Placental pericyte (primary cell): ENCODE measurements at places on chromosomes 7 and 10. TPM values are rescaled to one million over a fixed set of nuclear protein-coding genes. Genes with fewer than 3 reads are reported as not detected.

NUP205 gene
- total RNA-seq: 23.9 and 111 TPM in 2 replicates

TMEM236 gene
- total RNA-seq: under 0.01 and 0.14 TPM in 2 replicates

STAG3 gene
- 0.44 and 1.1 TPM in 2 replicates for total RNA-seq

ZNF438 gene
- 4.6 and 4.9 TPM in 2 replicates for total RNA-seq

COL17A1 gene
- under 0.01 and 1.1 TPM in 2 replicates for total RNA-seq

WEE2 gene
- not detected in 2 replicates for total RNA-seq

EBLN1 gene
- total RNA-seq: not detected in 2 replicates

SFTPD gene
- total RNA-seq: 0.66 TPM in 1 of 2 replicates, not detected in the other

FGL2 gene
- 0.14 and 0.44 TPM in 2 replicates for total RNA-seq

SLC26A4 gene
- total RNA-seq: under 0.01 and 0.72 TPM in 2 replicates

CFAP69 gene
- 3.6 and 5.3 TPM in 2 replicates for total RNA-seq

CRYGN gene
- total RNA-seq: not detected in 2 replicates

THSD7A gene
- 0.44 and 1.0 TPM in 2 replicates for total RNA-seq

WDFY4 gene
- total RNA-seq: under 0.01 TPM in 1 of 2 replicates, not detected in the other

FAM25C gene
- total RNA-seq: not detected in 2 replicates

SP8 gene
- not detected in 2 replicates for total RNA-seq

JAKMIP3 gene
- total RNA-seq: under 0.01 TPM in 2 replicates

DEPP1 gene
- total RNA-seq: 3.6 and 14.4 TPM in 2 replicates
